IMR-90 (cell line): ENCODE measurements at places on chromosomes 6 and 20.
A peak's percentile ranks its signal among the peaks of the same experiment; 100 is the strongest.

GRCh38 chr20:44644667-44645131 is 6.8 kb downstream of the ADA start:
- no peak for DNase-seq

DNA sequence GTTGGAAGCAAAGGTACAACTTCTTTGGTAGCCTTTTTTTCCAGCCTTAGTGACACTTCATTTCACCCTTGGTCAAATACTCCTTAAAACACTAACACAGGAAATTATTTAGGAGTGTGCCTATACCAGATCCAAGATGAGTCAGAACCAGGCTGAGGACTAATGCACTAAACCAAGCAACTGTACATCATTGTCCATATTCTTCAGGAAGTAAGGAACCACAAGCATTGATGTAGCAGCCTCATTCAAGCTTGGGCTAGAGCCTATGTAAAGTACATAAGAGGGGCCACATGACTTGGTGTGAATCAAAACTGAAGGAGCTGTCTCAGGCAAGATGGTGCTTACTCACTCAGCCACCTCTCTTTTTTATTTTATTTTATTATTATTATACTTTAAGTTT is 20.7 kb upstream of the ADGB start:
- peak; percentile 24 for DNase-seq

GRCh38 chr6:79864001-79864400 is 83.4 kb downstream of the ELOVL4 start:
- DNase-seq, result no peak

GRCh38 chr6:108621117-108621516 is 60.4 kb downstream of the FOXO3 start:
- DNase-seq, result peak; percentile 90

GRCh38 chr20:4702562-4703280 is 19.0 kb upstream of the PRND start:
- DNase-seq, result no peak

DNA sequence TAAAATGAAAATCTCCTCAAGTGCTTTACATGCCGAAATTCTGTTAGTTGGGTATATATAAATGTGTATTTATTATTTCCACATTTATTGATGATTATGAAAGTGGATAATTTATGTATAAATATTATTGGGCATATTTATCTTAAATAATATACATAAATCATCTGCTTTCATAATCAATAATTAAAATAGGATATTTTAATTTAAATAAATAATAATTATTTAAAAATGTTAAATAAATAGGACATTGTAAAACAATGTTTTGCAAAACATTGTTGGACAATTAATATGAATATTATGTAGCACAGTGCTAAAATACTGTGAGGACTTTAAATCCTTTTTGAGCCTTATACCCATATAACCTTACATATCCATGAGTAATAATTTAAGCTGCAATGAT is 786.5 kb upstream of the CITED2 start:
- DNase-seq, result no peak

DNA sequence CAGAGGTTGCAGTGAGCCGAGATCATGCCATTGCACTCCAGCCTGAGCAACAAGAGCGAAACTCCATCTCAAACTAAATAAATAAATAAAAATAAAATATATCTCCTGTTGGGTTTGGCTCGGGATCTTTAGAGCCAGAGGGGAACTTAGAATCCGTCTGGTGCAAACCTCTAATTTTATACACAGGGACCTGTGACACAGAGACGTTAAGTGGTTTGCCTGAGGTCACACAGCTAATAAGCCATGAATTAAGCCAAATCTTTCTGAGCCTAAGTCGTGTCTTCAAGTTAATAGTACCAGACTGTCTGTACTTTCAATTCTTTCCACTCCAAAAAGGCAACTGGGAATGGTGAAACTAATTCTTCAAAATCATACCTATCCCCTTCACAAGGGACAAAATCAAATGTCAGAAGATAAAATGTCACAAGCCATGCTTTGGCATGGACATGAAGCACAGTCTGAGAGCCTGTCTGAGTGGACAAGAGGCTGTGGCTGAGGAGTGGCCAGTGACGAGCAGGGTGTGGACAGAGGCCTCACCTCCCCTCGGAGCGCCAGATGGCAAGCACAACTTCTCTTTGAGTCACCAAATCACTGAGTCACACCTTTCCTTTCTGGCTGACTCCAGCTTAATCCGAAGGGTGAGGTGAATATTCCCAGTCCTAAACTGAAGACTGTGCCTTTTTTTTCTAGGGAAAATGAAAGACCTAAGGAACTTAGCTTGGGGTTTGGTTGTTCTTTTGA is 177.4 kb downstream of the TFAP2A start:
- peak; percentile 1 for DNase-seq

- DNase-seq, result no peak
These were observed 713 bp downstream of the WFDC9 start for GRCh38 chr20:45630371-45630770.
